Activated CD4-positive, CD25-positive, alpha-beta regulatory T cell treated with anti-CD3 and anti-CD28 coated beads, Interleukin-2, amount 50 U/mL, for 72 hours (primary cell): ENCODE measurements at places on chromosomes 13 and 19.

DNA sequence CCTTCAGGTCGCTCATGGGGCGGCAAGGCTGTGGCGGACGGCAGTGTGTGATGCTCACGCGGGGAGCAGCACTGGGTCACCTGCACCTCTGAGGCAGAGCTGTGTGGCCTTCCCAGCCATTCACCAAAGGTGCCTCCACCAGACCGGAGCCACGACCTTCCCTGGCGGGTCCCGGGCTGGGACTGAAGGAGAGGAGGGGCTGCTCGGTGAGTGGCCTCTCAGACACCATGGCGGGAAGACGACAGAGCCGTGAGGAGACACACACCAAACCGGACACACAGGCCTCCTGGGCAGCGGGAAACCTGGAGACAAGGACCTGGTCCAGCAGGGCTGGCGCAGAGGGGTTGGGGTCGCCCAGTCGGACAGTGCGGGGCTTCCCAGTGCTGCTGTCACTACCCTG lies 7.5 kb downstream of the MCF2L start:
- no peak for DNase-seq

DNA sequence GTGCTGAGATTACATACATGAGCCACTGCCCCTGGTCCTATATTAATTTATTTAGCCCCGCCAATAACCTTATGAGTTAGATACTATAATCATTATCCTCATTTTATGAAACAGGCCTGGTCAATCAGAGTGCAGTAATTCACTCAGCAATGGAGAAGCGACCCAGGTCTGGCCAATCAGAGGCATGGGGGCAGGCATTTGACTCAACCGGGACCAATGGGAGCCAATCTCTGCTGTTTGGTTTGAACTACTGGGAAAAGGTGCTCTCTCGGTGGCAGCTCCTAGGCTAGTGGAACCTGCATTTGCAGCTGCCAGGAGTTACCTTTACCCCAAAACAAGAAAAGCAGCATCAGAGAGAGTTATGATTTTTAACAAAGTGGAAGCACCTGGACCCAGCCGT lies 6.6 kb downstream of the SIRT2 start:
- no peak for DNase-seq

DNA sequence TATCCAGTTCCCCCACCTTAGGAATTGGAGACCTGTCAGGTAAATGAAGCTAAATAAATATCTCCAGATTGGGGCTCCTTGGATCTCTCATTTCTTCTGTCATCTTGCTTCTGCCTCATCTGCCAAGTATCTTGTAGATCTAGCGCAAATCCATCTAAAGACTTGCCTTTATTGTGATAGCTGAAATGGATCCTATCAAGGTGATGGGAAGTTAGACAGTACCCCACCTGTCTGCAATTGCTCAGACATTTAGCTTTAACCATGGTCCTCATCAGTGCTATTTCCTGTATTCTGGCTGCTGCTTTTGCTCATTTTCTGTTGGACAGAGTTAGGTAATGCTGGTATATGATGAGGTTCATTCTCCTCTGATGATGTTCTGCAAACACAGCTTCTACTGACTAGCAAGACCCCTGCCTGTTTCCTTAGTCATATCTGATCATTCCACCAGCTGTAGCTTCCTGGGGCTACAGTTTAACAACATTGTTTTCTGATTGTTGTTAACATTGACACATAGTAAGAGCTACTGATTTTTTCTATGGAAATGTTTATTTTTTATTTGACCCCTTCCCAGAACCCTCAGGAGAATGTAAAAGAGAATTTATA lies 340.0 kb downstream of the DCT start:
- DNase-seq, result no peak

GRCh38 chr13:51793570-51794271 lies 10.2 kb downstream of the DHRS12 start:
- no peak for DNase-seq

DNA sequence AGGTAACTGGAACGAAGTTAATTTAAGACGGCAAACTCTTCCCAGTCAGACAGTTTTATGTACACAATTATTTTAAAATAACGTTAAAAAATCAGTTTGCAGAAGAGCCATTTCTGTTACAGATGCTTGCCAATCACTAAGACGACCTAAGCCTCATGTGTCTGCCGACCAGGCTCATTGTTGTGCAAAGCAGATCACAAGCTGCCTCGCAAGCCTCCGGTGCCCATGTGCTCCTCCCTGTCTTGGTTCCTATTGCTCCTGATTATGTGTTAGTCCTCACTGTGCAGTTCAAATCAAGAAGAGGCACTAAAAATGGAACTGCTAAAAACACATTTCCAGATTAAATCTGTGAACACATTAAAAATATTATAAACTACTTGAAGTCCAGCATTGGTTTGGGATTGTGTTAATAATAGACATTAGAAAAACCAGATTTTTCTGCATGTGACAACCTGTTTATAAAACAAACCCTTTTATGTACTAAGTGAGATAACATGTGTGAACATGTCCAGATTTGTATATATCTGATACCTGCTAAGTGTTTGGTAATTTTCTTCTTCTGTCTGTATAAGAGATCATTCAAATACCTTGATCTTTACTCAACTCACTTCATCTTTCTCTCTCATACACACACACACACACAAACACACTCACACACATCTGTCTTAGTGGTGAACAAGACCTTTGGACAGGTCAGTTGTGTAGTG lies 81.9 kb upstream of the SLC15A1 start:
- no peak for DNase-seq

- DNase-seq, result no peak
Measured at GRCh38 chr13:30030141-30030750, 179.8 kb upstream of the UBL3 start.

DNA sequence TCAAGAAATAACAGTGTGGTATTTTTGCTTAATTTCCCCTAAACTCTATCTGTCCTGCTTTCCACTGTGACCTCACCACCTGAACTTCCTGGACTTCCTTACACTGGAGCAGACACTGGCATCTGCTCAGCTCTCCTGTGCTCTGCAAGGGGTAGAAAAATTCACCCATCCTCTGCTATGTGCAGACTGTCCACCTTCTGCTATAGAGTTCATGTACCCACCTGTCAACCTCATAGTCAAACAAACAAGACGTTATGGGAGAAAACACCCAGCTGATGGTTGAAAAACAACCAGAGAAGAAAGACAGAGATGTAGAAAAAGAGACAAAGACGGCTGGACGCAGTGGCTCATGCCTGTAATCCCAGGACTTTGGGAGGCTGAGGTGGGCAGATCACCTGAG lies 12.2 kb downstream of the LAIR1 start:
- DNase-seq, result no peak

DNA sequence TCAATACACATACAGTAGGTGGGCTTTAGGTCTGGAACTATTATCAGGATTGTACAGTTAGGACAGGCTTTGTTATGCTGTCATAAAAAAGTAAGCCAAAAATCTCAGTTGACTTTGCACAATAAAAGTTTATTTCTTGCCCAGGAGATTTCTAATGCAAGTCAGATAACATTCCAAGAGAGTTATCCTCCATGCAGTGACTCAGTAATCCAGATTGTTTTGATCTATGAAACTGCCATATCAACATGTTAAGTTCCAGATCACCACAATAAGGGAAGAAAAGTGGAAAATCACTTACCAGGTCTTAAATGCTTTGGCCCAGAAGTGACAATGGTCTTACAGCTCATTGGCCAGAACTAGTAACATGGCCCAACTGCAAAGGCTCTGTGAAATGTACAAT lies 636.2 kb upstream of the KLF12 start:
- no peak for DNase-seq

DNA sequence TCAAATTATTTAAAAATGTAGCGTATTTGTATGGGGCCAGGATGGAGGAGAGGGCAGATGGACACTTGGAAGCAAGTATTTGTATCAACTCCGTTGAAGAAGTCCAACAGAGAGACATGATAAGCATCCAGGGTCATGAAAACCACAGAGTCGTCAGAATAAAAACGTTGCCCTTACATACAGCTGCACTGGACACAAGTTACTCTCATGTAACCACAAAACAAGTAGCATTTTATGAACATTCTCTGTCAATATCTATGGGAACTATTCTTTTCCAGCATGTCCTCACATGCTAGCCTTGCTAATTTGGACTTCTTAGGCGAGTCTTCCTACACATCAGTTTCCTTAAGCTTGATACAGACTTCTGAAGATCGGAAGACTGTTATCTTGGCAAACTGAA lies 35.0 kb downstream of the EFNB2 start:
- DNase-seq, result no peak

GRCh38 chr19:46979126-46980105 lies 40.2 kb upstream of the NPAS1 start:
- DNase-seq, result no peak

GRCh38 chr19:44602081-44602480 lies 11.3 kb upstream of the IGSF23 start:
- no peak for DNase-seq

DNA sequence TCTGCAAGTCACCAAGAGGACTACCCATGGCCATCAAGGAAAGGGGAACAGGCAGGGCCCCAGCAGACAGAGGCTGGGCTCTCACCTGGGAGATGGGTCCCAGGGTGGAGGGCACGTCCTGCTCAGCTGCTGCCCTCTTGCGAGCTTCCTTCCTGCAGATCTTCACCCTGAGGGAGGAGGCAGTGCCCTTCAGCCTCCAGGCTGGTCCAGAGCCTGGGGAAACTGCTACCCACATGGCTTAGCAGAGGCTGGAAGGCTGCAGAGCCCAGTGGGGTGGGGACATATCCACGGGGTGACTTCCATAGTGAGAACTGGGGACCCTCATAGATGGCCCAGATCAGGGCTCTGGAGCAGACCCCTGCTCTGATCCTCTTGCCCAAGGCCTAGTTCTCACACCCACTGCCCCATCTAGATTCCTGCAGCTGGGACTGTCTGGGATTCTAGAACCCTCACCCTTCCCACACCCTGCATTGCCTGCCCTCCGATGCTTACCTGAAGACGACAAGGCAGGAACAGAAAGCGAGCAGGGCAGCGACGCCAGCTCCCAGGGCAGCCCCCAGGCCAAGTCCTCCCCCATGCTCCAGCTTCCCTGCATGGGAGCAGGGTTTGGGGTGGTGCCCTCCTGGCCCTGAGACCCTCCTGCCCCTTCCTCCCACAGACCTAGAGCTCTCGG lies 9.0 kb downstream of the SIGLEC11 start:
- no peak for DNase-seq

DNA sequence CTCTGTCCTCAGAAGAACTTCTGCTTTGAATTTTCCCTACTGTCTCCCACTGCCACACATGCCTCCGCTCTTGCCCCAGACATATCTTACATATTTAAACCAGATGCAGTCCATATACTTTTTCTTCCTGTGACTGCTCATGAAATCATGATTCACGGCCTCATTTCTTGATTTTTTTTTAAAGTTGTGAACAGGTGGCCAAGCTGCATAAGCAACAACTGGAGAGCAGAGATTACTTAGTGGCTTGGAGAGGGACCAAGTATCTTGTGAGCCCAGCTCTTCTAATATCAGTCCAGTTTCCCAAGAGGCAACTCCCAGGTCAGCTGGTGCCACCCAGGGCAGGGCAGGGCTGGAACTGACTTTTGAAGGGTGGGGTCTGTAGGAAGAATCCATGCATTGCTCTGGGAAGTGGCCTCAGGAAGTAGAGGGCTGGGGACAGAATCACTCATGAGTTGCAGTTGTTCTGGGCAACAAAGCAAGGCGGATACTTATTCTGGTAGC lies 152.4 kb downstream of the LMO7 start:
- DNase-seq, result no peak

GRCh38 chr19:40510526-40511115 lies 43.8 kb downstream of the SPTBN4 start:
- no peak for DNase-seq

- no peak for DNase-seq
Measured at GRCh38 chr19:35093941-35094647, 21.5 kb upstream of the FXYD3 start.

DNA sequence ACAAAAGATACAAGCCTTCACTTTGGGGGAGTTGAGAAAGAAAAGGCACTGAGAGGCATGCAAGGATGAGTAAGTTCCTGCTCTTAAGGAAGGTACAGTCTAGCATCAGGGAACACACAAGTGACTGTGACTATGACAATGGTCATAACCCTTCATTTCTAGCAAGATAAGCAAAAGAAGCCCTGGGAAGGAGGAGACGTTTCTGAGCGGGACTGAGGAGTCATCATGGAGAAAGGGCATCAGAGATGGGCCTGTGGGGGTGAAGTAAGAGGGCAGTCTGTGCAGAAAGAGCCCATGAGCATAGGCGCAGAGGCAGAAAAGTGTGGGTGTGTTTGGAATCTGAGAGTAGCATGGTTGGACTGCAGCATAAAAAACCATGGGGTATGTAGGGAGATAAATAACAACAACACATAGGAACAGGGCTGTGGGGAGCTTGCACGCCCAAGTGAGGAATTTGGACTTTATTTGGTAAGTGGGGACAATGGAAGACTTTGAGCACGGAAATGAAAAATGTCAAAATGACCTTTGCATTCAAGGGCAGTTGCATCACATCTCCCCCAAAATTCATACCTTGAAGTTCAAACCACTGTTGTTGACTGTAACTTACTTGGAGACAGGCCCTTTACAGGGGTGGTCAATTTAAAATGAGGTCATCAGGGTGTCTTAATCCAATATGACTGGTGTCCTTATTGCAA lies 86.7 kb downstream of the MBNL2 start:
- no peak for DNase-seq

GRCh38 chr13:28585561-28585960 lies 73.4 kb upstream of the POMP start:
- no peak for DNase-seq

DNA sequence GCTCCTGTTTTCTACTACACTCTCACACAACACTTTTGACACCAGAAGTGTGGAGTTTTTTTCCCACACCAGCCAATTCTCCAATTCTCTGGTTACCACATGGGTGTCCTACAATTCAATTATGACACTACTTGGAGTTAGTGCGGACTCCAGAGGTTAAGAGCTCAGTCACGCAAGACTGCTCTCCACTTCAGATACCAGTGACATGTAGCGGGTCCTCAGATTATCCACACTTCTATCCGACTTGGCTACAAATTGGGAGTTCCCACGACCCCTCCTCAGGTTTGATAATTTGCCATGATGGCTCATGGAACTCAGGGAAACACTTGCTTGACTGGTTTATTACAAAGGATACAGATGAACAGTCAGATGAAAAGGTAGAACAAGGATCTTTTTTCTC lies 32.9 kb downstream of the PAN3 start:
- DNase-seq, result no peak

- no peak for DNase-seq
Measured at GRCh38 chr13:34310539-34310938, 492.6 kb downstream of the RFC3 start.

DNA sequence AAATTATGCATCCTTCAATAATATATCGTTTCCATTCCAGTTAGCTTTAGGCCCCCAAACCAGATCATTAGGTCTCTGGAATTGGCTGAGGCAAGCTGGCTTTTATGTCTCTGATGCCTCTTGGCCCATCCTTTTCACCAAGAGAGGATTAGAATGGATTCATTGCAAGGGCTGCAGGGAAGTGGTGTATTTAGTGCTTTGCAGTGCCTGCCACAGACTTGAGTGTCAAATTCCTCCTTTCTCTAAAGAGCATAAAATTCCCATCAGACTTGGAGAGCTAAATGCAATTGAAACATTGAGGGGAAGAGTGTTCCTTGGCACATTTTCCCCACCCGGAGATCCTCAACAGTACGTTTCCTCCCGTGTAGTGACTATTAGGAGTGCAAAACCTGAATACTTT lies 302.6 kb downstream of the ATP8A2 start:
- no peak for DNase-seq
